Activated gamma-delta T cell treated with anti-CD3 and anti-CD28 coated beads, Interleukin-2, amount 50 U/mL, for 16 hours (primary cell): ENCODE measurements at places on chromosomes 3 and 15.

- no peak for DNase-seq
Observed at GRCh38 chr3:130905551-130905950, 11.7 kb downstream of the ATP2C1 start.

GRCh38 chr15:88126695-88127431 lies 129.7 kb downstream of the NTRK3 start:
- DNase-seq = no peak

GRCh38 chr3:69647081-69647480 lies 92.2 kb upstream of the MITF start:
- no peak for DNase-seq

DNA sequence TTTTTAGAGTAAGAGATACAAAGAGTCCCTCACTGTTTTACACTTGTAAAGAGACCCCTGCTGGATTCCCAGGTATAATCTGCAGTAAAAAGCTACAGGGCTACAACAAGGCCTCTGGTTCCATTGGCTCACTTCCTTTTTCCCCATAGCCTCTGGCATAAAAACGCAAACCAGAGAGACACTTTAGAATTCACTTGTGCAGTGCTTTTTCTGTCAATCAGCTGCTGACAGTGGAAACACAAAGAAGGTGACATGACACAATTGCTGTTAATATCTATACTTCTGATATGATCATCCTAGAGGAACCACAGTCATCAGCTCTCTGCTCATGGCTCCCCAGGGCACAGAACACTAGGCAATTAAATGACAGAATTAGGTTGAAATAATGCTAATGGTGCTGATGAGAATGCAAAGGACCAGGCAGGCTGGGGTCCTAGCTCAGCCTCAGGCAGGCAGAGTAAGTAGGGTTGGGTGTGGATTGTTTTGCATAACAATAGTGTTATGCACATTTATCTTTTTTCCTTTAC lies 667.9 kb upstream of the CFAP20DC start:
- DNase-seq = no peak

DNA sequence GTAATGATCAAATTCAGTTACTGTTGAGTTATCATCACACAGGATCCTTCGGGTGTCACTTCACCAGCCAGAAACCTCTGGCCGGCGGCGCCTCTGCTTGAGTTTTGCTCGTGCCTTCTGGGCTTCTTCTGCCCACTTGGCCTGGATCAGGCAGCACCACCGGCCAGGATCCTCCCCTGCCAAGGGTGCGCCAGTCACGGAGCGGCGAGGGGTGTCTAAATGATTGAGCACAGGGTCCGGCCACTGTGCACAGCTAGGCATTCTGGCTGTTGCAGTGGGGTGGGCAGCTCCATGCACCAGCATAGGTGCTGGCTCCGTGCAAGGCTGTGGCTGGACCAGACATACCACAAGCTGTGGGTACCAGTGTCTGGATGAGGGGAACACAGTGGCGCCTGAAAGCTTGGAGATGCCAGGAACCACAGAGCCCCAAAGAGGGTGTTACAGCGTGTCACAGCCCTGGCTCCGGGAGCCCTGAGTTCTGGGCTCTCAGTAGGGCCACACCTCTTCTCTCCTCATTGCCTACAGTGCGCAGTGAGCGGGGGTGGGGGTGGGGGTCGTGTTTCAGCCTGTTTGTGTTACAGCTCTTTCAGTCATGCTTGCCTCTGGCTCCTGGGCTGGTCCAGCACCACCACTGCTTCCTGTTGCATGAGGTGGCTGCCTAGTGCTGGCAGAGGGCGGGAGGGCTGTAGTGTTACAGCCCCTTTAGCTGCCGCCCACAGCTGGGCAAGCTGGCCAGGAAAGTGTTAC lies 169.4 kb downstream of the FNDC3B start:
- no peak for DNase-seq

GRCh38 chr3:172919297-172919683 lies 168.8 kb downstream of the ECT2 start:
- DNase-seq = no peak

DNA sequence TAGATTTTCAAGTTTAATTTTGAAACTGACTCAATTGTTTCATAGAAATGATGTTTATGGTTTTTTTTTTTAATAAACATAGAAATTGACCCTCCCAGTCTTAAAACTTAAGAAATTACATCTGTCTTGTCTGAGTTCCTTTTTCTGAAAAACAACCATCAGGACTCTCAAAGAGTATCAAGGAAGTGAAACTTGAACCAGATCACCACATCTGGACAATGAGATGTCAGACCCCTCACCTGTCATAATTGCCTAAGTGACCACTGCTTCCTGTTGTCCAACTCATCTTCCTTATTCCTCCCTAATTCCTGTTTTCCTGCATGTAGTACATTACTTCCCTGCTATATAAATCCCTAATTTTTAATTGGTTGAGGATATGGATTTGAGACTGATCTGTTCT lies 441.5 kb upstream of the ARHGEF26 start:
- no peak for DNase-seq

- DNase-seq = peak; percentile 42
Observed at GRCh38 chr3:58116161-58116955, 94.4 kb downstream of the DNASE1L3 start.

GRCh38 chr3:13888576-13888975 lies 8.7 kb upstream of the WNT7A start:
- DNase-seq = no peak

GRCh38 chr3:148190441-148190990 lies 507.2 kb upstream of the AGTR1 start:
- DNase-seq = no peak

GRCh38 chr3:184338511-184338945 lies 1.1 kb downstream of the FAM131A start:
- no peak for DNase-seq

DNA sequence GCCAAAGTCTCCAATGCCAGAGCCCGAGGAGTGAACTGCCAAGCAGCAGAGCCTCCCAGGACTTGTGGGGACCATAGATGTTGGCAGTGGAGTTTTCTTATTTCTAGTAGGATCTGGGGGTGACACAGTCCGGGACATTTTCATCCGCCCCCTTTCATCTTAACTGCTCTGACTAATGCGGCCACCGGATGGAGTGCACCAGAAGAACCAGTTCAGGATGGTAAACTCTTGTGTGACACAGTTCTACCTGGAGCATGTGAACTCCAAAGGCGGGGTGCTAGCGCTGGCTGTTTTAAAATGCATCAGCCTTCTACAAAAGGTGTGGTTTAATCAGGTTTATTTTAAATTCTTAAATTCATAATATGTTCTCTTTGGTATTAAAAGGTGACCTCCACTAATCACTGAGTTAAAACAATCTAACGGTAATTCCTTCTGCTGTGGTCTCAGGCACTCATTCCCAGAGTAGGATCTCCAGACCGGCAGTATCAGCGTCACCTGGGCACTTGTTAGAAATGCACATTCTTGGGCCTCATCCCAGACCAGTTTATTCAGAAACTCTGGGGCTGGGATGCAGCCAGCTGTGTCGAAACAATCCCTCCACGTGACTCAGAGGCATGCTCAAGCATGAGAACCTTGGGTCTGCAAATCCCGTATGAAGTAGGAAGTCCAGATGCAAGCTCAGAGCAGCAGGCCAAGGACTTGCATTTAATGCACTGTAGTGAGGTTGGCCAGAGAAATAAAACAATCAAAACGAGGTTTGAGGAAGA lies 105.5 kb downstream of the GABRB3 start:
- no peak for DNase-seq

DNA sequence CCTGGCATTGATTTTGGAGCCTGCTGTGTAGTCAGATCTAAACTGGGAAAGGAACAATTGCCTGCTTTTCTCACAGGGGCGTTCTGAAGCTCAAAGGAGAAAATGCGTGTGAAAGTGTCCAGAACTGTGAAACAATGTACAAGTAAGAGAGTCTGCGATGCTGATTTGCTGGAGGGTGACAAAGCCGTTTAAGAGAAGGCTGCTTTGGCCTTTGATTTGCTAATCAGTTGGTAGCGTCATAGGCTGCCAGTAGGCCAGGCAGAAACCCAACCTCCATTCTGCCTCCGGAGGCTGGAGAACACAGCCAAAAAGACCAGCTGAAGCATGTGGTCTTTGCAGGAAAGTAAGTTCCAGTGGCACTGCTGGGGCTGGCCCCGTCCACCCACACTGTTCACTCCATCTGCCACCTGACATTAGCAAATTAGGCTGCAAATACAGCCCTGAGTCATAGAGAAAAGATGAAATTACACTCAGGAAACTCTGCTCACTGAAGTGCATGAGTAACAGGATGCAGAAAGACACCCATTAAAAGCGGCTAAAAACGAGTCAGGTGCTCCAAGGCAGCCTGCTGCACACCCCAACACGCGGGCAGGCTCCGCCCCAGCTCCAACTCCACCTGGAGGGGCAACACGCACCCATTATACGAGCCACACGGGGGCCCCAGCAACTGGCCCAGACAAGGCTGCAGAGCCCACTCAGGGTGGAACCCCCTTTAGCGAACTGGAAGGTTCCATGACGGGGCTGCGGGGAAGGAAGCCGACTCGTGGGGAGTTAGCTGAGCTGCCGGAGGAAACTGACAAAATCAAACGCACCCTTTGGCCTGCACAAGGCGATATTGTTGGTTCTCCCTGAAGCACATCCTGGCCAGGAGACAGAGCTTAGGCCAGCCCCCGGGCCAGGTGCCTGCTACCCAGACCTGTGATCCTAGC lies 31.6 kb downstream of the ZDHHC19 start:
- peak; percentile 73 for DNase-seq

GRCh38 chr15:67017311-67017710 lies 48.1 kb upstream of the SMAD3 start:
- DNase-seq = no peak

DNA sequence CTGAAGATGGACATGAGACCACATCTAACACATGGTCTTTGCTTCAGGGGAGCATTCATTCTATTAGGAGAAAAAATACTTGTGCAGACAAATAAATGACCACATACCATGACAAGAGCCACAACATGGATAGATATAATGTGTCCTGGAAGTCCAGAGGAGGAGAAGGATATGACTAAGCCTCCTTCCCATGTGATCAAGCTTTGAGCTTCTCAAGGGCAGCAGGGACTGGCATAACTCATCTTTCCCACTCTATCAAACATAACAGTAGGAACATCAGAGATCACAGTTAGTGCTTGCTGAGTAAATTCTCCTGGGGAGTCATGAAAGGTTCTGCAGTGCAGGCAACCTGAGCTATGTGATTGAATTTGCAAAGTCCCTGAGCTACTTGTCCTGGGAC lies 86.0 kb upstream of the LPP start:
- no peak for DNase-seq

DNA sequence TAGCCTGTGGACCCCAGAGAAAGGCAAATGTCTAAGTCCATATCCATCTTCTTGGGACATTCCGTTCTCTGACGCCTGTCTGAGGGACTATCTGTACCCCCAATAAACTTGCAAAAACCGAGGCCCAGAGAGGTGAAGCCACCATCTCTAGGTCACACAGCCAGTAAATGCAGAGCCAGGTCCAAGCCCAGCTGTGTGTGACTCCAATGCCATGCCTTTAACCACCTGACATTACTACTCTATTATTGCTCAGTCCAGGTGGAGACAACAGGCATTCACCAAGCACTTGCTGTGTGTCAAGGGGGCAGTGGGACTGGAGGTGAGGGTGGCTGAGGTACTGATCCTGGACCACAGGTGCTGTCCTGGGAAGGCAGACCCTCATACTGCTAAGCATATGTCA lies 25.4 kb downstream of the CYP8B1 start:
- no peak for DNase-seq

DNA sequence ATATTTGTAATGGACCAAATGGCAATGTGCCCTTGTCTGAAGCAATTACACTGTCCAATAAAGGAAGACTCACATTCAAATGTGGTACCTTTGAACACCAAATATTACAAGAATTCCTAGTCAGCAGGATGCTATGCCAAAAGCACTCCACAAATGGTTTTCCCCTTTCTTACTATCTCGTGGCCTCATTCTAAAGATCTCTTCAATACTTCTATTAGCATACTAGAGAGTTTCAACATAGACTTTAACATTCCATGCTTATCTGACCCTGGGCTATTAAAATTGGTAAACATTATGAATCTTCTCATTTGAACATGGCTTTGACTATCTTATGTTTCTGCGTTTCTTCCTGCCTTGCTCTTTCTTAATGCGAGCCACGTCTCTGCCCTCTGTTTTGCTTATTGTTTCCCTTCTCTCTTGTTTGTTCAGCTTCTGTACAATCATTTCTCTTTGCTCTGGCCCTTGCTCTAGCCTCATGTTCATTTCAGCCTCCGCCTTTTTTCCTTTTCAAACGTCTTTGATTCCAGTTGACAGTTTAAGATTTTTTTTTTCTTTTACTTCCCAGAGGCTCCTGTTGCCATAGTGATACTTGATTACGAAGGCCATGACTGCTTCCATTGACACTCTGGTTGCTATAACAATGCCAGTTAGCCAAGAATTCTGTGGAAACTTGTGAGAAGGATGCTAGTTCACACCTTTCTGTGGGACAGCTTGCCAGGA lies 49.5 kb upstream of the SLC9A9 start:
- no peak for DNase-seq

- no peak for DNase-seq
Observed at GRCh38 chr15:58457466-58457965, 25.7 kb downstream of the LIPC start.

DNA sequence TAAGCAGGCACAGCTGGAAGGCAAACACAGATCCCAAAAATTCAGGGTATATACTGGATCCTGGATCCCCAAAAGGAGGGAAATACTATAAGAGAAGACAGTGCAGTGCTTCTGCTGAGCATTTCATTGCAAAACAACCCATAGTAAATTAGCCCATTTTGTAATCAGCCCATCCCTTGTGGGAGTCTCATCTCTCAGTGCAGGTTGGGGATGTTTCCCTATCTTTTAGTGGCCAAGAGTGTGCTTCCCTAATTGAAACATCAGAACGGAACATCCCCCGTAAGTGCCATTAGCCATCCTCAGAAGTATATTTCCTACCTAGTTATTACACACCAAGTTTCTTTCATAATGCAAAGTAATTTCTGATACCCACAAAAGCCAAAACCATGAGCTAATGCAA lies 11.2 kb upstream of the MTMR14 start:
- DNase-seq = no peak

DNA sequence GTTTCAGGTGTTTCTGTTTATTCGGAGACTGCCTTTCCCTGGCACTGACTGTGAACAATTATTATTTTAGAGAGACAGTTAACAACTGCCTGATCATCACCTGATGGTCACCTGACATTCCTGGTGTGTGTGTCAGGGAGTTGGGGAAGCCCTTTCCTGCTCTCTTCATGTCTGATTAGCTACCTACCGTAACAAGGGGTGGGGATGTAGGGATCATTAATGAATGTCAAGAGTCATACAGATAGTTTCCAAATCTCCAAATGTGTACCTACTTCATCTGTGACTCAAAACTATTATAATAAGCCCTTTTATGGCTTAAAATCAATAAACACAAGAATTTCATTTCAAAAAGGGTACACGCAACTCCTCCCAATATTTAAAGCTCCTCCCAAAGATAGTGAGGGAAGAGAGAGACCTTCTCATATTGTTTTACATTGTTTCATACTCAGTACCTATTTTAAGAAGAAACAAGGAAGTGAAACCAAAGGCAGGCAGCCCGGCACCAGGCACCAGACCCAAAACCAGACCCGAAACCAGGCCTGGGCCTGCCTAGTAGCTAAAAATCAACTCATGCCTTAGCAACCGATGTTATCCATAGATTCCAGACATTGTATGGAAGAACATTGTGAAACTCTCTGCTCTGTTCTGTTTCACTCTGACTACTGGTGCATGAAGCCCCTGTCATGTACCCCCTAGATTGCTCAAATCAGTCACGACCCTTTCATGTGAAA lies 844.9 kb upstream of the ALCAM start:
- no peak for DNase-seq
